ENCODE measurements at places on chromosomes 11 and 22.

DNA sequence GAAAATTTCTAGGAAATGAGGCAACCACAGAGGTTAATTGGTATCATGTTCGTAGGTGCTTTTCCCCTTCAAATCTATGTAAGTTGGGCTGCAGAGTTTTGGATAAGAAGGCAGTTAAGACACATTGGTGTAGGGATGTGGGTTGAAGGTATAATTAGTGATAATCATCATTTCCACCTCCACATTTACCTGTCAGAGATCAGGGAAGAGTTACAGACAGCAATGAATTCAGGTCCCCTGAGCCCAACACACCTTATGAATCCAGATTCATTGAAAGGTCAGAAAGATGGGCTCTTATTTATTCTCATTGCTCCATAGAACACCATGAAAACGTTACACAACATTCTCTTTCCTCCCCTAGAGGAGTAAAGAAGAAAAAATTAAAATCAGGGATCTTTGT is 308.7 kb downstream of the C11orf87 start:
- DNase-seq: no peak

DNA sequence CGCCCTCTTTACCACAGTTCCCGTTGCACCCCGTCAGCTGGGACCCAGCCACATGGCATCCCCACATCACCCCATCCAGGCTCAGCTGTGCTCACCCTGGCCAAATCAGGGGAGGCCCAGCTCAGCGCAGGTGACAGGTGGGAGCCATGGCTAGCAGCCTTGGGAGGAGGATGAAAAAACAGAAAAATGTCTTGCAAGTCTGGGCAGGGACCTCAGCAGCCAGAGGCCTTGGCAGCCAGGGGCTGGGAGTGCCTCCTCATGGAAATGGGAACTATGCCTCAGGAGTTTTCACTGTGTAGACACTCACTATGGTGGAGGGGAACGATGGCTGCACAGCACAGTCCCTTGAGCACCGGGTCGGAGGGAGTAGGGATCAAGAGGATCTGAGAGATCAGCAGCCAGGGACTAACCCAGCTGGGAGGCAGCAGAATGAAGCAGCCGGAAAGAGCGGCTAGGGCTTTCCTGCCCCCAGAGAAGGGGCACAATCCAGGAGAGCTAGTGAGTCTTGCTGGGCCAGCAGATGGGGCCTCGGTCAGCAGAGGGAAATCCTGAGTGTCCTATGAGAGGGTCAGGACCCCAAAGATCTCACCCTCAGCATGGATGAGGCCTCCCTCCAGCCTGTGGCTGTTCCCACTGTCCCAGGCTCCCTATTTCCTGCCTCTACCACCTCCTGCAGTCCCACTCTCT is 6.2 kb upstream of the FTH1 start:
- DNase-seq: no peak

- DNase-seq: no peak
These were observed 93.4 kb upstream of the BIRC3 start for GRCh38 chr11:102223859-102224258.

DNA sequence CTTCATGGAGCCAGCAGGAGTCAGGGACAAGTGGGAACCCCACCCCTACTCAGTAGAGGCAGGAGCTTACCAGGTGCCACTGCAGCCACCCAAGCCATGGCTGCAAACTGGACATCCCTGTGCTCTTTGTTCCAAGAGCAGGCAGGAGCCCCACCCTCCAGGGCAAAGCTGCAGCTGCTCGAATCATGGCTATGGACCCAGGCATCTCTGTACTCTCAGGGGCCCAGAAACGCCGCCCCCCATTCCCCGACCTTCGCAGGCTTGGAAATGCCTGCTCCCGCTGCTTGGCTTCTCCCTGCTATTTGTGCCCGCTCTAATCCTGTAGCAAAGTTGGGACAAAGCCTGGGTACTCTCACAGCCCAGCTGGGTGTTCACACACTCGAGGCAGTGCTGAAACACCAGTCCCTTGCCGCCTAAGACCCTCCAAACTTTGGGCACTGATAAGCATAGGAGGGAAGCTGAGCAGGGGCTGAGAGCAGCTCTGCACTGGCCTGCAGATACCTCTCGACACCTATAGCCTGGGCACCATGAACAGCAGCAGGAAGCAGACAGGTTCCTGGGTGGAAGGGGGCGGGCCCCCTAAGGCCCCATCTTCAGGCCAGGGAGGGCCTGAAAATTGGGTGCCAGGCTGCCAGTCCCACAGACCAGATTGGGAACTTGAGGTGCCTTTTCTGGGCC is 402.4 kb downstream of the LRRC4C start:
- DNase-seq: no peak

DNA sequence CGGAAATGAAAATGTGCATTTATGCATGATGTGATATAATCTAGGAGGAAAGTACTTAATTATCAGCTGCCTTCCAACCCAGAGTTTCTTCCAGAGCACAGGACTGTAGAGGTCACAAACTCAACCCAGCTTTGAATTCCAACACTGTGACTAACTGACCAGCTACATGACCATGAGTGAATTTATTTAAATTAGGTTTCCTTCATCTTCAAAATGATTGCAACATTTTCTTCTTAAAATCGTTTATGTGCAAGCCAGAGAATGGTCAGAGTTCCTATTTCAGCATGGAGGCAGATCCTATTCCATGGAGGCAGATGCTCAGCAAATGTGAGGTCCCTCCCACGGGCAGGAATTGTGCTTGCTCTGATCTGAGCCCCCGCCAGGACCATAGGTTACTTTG is 42.4 kb downstream of the OSBP start:
- peak; percentile 96 for DNase-seq

- DNase-seq: no peak
These were observed 18.9 kb downstream of the AP1B1 start for GRCh38 chr22:29369460-29369859.

GRCh38 chr11:6473451-6474412 is at the start of gene TRIM3:
Gene TRIM3 (minus strand): TSS chr11:6473941. CDS start chr11:6465695, 8,246 bp downstream.
- DNase-seq: peak; percentile 54

DNA sequence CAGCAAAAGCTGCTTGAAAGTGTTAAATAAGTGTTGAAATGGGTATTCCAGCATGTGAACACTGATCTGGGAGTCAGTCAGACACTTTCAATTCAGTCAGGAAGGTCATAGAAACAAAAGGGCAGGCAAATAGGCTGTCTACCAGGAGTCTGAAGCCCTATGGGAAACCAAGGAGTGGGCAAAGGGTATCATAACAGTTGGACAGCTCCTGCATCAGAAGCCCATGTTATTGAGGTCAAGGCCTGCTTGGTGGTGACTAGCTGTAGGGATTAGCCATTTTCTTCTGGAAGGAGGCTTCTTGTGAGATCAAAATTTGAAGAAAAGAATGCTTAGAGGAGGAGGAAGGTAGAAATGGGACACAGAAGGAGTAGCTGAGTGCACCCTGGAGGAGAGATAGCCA is 97.3 kb downstream of the STIM1 start:
- no peak for DNase-seq

- DNase-seq: no peak
These were observed 37.0 kb downstream of the ETS1 start for GRCh38 chr11:128550261-128550821.

DNA sequence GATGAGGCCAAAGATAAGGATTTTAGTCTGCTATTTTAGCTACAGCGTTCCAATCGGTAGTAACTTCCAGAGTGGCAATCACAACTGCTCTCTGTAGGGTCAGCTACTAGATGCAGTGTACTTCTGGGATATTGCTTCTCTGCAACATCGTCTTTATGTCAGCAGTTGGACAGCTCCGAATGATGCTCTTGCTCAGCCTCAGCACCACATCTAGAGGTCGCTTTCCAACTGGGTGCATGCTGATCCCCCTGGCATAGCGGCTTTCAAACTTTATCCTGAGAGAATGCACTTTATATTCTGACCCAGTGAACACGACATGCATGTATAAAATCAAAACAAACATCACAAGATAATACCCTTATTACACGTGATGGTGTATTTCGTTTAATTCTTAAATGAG is 219.6 kb downstream of the C11orf87 start:
- peak; percentile 20 for DNase-seq

GRCh38 chr11:67179892-67180490 is 60.9 kb downstream of the KDM2A start:
- no peak for DNase-seq

DNA sequence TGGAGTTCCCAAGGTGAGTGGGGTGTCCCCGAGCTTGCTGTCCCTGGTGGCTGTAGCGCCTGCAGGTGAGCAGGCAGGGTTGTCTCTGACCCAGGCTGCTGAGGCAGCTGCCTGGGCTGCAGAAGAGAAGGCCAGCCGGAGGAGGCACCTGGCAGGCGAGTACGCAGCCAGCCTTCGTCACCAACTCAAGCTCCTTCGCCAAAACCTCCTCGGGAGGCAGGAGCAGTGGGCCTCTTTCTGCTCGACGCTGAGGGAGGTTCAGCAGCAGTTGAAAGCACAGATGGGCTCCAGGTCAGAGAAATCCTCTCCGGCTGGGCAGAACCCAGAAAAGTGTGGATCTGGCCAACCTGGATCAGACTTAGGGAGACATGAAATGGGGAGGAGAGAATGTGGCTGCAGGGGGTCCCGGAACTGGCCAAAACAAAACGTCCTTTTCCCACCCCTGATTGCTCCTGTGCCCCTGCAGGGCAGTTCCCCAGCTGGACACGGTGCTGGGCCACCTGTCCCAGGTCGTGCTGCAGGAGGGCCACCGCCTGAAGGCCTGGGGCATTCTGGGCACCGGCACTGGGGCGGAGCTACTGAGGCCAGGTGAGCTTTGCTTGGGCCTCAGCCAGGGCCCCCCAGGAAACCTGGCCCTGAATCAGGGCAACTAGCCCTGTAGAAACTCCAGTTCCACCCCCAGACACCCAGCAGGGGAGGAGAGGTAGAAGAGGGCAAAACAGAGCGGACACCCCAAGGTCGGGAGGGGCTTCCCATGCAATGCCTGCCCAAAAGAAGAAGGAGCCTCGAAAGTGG is 56.7 kb downstream of the BTG4 start:
- DNase-seq: no peak

DNA sequence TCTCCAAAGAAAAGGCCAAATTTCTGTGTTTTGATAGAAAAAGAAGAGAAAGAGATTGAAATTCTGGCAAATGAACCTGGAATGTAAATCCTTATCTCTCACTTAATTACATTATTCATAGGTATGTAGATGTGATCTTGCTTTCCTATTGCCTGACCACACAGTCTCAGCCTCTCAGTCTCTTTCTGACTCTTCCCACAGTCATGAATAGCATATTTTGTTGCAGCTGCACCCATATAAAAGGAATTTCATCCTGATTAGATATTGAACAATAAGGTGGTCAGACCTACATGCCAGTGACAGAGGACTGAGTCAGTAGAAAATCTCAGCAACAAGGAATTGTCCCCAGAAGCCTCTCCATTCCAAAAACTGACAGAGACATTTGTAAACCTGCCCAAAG is 62.9 kb upstream of the LRRC4C start:
- no peak for DNase-seq

- DNase-seq: no peak
These were observed 1497.7 kb downstream of the TBC1D22A start for GRCh38 chr22:48259991-48260670.
